Stimulated activated CD4-positive, alpha-beta T cell treated with anti-CD3 and anti-CD28 coated beads, Interleukin-1b, Interleukin-23, amount 100 ng/mL, for 48 hours (primary cell): ENCODE measurements at places on chromosomes 3 and 15.

- DNase-seq, result no peak
Measured at GRCh38 chr15:46366360-46367007, 731.7 kb downstream of the SQOR start.

- no peak for DNase-seq
Measured at GRCh38 chr3:196697270-196697669, 14.8 kb downstream of the CEP19 start.

GRCh38 chr15:63913786-63914315 is 80.1 kb upstream of the HERC1 start:
- no peak for DNase-seq

GRCh38 chr15:88661041-88661700 is 22.4 kb downstream of the ISG20 start:
- DNase-seq, result no peak

DNA sequence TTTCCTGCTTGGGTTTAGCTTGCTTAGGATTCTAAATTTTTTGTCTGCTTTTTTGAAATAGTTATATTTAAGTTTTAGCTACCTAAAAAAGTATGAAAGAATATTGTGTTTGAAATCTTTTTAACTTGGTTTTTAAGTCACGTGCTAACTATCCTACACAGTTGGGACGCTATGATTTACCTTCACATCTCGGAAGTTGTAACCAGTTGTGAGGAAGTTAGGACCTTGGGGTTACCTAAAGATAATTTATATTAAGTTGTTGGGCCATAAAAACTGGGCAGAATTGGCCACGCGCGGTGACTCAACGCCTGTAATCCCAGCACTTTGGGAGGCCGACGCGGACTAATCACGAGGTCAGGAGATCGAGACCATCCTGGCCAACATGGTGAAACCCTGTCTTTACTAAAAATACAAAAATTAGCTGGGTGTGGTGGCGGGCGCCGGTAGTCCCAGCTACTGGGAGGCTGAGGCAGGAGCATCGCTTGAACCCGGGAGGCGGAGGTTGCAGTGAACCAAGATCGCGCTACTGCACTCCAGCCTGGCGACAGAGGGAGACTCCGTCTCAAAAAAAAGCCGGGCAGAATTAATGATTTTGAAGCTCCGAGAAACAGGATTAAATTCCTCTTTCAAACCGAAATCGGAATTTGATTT is 1.0 kb downstream of the ZFAND6 start:
- peak; percentile 27 for DNase-seq

DNA sequence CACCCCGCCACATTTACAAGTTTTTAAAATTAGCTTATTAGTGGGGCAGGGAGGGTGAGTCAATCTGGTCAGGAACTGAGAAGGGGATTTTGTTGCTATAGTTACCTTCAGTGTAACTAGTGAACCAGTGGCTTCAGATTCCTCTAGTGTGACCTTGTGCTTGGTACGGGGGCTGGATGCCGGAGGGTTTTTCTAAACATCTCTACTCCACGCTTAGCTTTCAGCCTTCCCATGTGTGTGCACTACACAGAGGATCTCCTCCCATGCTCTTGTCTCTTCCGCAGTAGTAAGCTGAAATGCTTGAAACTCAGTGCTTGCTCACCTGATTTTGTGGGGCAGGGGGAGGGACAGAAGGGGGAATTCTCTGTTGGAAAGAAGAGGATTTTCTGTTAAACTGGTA is 67.9 kb upstream of the AKAP13 start:
- DNase-seq, result no peak

GRCh38 chr3:149162007-149162406 is 32.6 kb downstream of the HPS3 start:
- DNase-seq, result no peak
